Activated T-helper 1 cell treated with anti-CD3 and anti-CD28 coated beads, Interleukin-2, amount 50 U/mL, for 16 hours (primary cell): ENCODE measurements at places on chromosomes 1 and 21.

DNA sequence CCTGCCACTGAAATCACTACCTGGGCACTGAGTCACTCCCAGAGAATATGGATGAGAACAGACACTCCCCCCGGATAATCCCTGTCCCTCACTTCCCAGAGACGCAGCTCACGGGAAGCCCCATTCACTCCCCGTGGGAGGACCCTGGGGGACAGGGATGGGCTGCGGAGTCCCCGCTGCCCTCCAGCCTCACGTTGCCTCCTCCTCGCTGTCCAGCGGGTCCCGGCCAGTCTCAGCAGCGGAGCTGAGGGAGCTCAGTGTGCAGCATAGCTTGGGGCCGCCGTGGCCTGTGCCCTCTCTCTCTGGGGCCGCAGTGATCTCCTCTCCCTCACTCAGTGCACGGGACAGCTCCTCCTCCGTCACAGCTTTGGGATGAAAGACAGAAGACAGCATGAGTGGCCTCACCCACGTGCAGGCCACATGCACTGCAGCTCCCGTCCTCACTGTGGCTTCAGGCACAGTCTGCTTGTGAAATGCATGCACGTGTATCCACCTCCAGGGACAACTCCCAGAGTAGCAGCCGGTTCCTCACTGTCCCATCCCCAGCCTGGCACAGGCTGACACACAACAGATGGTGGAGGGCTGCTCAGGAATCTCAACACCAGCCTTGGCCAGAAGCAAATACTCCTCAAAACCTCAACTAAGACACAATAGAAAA lies 7.4 kb downstream of the CFAP410 start:
- no peak for DNase-seq

GRCh38 chr1:193185901-193186731 lies at the start of gene B3GALT2:
B3GALT2 (minus strand) TSS chr1:193186613; CDS start chr1:193181562, 5,051 bp downstream.
- DNase-seq = no peak

DNA sequence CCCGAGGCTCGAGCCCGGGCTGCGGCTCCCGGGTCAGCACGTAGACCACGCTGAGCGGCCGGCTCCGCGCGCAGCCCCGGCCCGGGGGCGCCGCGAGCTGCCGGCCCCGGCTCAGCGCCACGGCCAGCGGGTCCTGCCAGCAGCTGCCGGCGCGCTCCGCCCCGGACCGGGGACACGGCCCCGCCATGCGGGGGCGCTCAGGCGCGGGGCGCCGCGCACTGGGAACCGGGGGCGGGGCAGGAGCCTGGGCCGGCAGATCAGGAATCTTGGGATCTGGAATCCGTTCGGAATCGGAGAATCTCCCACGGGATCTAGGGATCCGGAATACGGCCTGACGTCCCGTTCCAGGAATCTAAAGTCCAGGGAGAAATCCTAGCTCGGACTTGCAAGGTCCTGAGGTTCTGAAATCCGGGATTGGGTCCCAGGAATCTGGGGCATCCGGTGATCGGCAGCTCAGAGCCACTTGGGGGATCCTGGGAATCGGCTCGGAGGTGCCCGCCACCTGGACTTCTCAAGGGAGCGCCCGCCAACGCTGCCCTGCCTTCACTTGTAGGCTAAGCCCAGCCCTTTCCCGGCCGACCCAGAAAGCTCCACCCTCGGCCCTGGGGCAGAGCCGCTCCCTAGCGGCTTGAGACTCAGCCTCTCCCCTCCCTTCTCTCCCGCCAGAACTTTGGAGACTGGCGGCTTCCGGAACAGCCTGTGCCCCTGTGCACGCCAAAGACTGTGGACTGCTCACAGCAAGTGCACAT lies at the start of gene MAP3K6:
Gene MAP3K6 (minus strand): TSS at position 551 of the 749 bp plus-strand sequence. CDS start 364 bp downstream, at position 187.
- no peak for DNase-seq

- no peak for DNase-seq
These were observed 22.0 kb downstream of the COA6 start for GRCh38 chr1:234395297-234395696.

DNA sequence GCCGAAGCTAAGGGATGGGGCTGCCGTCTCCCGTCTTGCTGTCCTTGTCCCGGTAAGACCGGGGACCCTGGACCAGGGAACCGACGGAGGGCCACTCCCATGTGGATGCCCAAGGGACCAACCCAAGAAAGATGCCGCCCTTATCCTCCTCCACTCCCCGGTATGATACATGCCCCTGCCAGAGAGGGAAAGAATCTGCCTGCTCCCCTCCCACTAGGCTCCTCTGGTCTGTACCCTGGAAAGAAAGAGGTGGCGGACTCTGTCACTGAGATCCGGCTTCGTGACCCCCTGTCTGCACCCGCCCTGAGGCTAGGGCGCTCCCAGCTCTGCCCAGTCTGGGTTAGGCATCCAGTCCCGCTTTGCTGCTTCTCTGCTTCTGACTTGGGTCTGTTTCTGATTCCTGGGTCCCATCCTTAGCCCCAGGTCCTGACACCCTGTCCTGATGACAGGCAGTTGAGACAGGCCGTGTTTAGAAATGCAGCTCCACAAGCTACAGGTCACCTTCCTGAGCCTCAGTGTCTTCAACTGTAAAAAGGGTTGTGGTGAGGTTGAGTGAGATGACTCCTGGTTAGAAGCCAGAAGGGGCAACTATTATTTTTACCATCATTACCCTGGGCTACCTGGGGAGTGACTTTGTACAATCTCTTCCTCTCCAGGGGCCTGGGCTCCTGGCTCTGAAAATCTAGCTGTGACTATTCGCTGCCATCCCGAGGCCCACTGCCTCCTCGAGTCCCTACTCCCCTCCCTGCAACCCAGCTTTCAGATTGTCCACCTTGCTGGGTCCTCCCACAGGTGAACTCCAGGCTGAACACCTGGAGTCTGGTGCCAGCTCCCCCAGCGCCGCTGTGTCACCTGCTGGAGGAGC lies 3.7 kb downstream of the MATN1 start:
- DNase-seq = no peak

DNA sequence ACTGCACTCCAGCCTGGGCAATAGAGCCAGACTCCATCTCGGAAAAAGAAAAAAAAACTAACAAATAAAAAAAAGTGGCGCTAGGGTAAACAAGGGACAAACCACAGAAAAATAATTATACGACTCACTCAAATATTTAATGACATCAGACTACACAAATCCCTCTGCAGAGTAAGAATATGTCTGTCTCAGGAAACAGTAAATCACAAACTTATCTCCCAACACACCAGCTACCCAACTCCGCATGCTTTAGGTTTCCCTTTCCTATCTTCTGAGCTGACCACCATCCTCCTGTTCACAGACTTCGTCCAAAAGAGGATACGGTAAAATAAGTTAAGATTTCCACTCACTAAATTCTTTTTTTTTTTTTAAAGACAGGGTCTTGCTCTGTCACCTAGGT lies 16.2 kb downstream of the WDR47 start:
- no peak for DNase-seq

DNA sequence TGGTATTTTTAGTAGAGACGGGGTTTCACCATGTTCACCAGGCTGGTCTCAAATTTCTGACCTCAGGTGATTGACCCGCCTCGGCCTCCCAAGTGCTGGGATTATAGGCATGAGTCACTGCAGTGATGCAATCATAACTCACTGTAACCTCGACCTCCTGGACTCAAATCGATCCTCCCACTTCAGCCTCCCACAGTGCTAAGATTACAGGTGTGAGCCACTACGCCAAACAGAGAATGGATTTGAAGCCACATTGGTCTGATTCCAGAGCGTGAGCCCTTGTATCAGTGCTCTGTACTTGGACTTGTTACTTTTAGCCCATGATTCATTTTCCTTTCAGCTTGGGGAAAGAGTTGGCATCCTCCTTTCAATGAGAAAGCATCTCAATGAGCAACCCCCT lies 14.9 kb upstream of the ZNF683 start:
- no peak for DNase-seq

DNA sequence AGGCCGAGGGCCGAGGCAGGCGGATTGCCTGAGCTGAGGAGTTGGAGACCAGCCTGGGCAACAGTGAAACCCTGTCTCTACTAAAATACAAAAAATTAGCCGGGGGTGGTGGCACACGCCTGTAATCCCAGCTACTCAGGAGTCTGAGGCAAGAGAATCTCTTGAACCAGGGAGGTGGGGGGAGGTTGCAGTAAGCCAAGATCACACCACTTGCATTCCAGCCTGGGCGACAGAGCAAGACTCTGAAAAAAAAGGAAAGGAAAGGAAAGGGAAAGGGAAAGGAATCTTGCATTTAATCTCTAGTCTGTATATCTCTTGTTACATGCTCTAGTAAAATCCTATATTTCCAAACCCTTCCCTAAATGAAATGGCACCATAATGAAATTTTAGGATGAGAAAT lies 328.3 kb upstream of the ADGRL2 start:
- DNase-seq = no peak

DNA sequence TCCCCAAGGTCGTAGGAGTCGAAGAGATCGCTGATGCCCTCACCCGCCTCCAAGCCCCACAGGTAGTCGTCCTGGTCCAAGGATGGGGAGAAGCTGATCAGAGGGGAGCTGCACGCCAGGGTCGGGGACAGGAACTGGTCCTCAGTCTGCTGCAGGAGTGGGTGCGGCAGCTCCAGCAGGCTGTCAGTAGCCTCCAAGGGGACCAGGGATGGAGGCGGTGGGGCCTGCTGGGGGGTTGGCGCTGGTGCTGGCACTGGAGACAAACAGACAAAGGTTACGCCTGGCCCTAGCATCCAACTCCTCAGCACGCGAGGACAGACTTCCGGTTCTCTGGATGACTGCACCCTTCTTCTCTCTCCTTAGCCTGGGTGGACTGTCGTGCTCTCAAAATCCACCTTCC lies 21.1 kb downstream of the E2F2 start:
- DNase-seq = no peak

- no peak for DNase-seq
These were observed 30.6 kb upstream of the BMP8B start for GRCh38 chr1:39819091-39819812.

DNA sequence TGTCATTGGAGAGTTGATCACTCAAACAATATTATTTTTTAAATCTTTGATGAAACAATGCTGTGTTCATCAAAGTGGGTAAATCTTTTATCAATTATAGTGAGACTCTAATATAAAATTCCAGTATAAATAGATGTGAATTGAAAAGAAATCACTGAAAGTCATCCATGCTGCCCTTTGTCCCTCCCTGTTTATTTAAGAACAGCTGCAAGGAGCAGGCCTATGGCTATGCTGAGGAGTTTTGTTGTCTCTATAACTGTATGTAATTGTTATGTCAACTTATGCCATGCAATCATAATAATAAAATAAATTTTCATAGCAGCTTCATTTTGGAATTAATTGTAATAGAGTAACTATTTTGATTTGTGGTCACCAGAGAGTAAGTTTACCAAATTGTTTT lies 1272.4 kb upstream of the ADGRL4 start:
- DNase-seq = no peak

DNA sequence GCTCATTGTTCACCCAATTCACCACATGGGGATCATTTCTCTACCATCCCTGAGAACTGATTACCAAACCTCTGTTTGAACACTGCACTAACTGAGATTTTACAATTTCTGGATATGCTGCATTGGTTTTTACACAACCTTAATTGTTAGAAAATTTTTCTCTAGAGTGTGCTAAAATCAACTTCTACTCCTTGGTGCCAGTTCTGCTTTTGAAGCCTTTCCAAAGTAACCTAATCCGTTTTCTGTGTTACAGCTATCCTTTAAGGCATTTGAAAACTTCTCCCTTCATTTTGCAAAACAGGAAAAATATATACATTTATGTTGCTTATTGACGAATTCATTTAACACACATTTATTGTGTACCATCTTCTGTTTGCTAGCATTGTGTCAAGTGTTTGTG lies 23.7 kb downstream of the SMAP2 start:
- no peak for DNase-seq

DNA sequence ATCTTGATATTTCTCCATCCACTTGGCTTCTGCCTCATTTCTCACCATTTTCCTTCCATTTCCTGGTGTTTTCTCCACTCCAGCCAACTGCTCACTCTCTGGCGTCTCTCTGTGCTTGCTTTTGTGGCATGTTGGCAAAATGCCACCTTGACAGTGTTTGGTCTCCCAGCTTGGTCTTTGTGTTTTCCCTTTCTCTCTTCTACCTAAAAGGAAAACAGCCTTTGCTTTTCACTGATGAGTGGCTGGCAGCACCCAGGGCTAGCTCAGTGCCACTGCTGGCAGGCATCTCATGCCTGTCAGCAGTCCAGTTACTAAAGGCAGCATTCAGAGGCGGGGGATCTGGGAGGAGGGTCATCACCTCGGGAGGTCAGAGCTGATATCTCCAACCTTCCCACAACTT lies 55.3 kb upstream of the DSCAM start:
- no peak for DNase-seq

- no peak for DNase-seq
These were observed 16.3 kb upstream of the L1TD1 start for GRCh38 chr1:62178372-62178771.

- DNase-seq = no peak
These were observed 521 bp upstream of the CDC7 start for GRCh38 chr1:91499904-91500755.

- no peak for DNase-seq
These were observed 16.9 kb upstream of the SLC6A17 start for GRCh38 chr1:110133436-110133835.

- DNase-seq = no peak
These were observed 20.0 kb upstream of the PDZK1IP1 start for GRCh38 chr1:47209725-47210325.

DNA sequence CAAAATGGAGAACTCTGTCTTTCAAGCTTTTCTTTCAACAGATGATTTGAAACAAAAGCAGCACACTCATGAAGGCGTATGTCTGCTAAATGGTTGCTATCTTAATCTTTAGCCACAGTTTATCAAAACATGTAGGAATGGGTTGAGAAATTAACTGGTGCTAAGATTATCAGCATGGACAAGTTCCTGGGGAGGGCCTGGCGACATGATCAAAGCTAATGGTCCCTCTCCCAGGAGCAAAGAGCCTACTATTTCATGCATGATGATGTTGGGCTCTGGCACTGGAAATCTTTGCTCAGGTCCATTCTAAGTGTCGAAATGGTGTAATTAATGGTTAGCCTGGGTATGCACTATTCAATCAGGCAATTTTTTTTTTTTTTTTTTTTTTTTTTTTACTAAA lies 91.7 kb downstream of the SLC45A1 start:
- no peak for DNase-seq

DNA sequence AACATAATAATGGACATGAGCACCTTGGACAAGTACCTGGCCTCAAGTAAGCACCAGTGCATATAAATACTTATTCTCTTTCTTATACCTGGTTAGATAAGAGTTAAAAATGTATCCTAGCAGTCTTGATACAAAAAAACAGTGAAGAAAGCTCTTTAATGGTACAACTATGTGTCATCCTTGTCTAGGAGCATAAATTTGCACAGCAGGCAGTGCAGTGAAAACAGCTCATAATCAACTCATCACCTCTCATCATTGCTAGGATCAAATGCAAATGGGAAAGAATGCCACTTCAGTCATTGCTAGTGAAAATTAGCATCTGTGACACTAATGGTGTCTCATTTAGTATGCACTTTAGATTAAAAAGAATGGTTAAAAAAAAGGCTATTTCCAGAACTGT lies 7.6 kb downstream of the SAMSN1 start:
- no peak for DNase-seq

- DNase-seq = no peak
These were observed 36.1 kb upstream of the SLC25A33 start for GRCh38 chr1:9503001-9503675.
